Mucosa of descending colon (tissue), 3 donors: ENCODE measurements at places on chromosomes 2 and 18. TPM values are rescaled to one million over a fixed set of nuclear protein-coding genes. Genes with fewer than 3 reads are reported as not detected.

DNA sequence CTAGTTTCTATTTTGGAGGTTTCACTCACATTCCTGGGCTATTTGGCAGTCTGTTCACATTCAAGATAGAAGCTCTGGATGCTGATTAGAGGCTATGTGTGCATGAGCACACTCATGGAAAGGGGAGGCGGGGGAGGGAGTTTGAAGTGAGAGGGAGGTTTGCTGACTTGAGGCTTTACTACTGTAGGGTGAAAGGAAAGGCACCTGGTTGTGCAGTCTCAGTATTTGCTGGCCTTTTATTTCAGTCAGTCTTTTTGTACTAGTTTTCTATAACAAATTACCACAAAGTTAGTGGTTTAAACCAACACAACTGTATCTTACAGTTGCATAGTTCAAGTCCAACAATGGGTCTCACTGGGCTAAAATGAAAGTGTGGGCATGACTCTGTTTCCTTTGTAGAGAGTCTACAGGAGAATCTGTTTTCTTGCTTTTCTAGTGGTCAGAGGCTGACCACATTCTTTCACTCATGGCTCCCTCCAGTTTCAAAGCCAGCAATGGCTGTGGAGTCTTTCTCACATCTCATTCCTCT lies 47.7 kb upstream of the NR4A2 start:
- DNase-seq, result no peak

Gene CTDSP1
- total RNA-seq, result 142 TPM

DNA sequence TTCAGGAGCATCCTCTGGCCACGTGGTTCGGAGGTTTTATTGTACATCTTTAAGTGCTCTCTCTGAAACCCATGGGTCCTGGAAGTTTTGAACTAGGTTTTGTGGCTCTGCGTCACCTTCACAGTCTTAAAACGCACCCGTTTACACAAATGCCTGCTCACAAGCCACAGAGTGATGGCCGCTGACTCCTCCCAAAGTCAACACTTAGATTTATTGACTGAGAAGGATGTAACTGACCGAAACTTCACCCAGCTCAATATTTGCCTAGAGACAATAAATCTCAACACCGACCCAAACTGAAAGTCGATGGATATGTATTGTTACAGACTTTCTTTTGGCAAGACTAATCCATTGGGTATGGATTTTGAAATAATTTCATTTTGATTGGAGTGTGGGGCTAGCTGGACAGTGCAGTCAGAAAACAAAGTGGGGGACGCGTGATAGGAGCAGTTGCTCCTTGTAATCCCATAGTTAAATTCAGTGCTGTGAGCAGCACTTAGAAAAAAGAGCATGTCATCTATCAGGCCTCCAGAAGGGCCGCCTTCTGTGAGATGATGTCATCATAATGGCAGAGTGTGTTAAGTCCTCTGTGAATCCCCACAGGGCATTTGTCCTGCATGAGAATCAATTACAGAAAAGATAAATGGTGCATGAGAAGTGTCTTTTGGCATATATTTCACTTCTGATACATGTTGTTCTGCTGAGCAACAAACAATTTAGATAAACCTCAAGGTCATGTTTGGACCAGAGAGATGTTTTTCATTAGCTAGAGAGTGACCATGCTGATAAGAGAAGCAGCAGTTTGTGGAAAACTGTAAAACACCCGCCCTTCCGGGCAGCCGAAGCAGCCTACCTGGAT lies 183.7 kb downstream of the INO80D start:
- DNase-seq, result peak; percentile 77

Gene MYL1
- total RNA-seq, result 0.49 TPM
